ENCODE measurements at places on chromosomes 6 and 20.

DNA sequence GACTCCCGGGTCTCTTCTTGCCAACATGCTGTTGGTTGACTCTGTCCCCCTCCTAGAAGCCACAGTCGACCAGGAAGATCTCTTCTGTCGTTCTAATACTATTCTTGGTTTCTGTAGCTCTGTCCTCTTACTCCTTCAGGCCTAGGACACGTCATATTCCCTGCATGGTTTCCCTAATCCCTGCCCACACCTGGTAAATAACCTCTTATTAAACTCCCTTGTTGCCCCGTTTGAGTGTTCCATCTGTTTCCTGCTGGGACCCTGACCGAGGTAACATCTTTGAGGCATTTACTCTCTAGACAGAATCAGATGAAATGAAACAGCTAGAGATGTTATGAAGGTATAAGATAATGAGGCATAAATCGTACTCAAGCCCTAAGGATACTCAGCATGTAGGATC lies 68.1 kb downstream of the PLCB4 start:
- DNase-seq: no peak

- no peak for DNase-seq
Observed at GRCh38 chr20:35240083-35240810, 13.8 kb downstream of the MMP24 start.

DNA sequence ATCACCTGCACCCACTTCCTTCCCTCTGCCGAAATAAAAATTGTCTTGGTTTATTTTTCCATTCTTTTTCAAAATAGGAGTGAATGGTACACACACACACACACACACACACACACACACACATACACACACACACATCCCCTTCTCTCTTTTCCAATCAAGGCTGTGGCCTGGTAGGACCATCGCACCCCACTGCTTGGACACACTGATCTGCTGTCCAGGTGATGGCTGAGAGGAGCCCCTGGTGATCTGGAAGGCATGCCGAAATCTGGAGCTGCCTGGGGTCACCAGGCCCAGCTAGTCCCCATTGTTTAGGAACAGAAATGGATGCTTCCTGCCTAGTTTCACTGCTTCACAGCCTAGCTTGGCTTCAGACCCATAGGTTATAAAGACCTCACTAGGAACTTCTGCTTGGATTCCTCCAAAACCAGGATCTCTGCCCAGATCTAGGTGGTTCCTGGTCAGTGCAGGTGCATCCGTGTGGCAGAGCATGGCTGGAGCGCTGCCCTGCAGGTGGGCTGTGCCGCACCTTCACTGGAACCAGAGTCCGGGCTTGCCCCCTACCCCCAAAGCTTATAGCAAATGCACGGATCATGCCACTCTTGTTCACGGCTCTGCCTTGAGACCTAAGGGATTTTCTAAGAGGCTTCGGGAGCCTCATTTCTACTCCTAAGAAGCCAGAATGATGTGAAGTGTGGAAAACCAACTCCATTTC lies 42.9 kb upstream of the DACT2 start:
- peak; percentile 31 for DNase-seq

- no peak for DNase-seq
Observed at GRCh38 chr6:68951270-68951669, 316.2 kb downstream of the ADGRB3 start.

- no peak for DNase-seq
Observed at GRCh38 chr20:6576726-6577125, 190.8 kb upstream of the BMP2 start.

- DNase-seq: peak; percentile 75
Observed at GRCh38 chr6:1395941-1396908, 6.8 kb downstream of the FOXF2 start.

GRCh38 chr6:149698175-149698574 lies 19.7 kb downstream of the LATS1 start:
- no peak for DNase-seq

- DNase-seq: no peak
Observed at GRCh38 chr20:31581391-31581790, 23.7 kb upstream of the ID1 start.

GRCh38 chr6:107957308-107957908 lies 600 bp downstream of the SEC63 start:
- peak; percentile 97 for DNase-seq

DNA sequence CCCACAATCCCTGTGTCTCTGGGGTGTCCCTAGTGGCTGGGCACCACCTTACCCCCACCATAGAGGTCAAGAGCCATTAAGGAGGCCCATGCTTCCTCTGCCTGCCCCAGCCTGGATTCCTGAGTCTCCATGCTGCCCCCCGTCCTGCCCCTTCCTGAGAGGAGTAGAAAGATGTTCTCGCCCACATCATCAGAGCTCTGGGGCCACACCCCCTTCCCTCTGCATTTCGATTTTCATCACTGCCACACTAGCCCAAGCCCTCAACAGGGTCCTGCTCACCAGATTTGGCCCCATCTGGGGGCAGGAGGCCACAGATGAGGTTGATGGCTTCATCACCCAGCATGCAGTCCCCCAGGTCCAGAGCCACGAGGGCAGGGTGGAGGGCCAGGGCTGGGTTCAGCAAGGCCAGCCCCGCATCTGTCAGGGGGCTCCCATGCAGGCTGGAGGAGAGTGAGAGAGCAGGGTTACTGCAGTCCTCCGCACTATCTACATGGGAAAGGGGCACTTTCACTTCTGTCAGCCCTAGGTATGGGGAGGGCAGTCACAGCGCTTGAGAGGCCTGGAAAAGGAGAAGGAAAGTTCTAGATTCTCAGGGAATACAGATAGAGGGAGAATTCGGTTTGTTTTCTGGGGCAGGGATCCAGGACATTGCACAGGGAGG lies 1.5 kb downstream of the LRRC73 start:
- DNase-seq: no peak

GRCh38 chr6:140623498-140623897 lies 1249.0 kb upstream of the CITED2 start:
- DNase-seq: no peak

- no peak for DNase-seq
Observed at GRCh38 chr6:143774347-143774746, 68.8 kb upstream of the LTV1 start.

DNA sequence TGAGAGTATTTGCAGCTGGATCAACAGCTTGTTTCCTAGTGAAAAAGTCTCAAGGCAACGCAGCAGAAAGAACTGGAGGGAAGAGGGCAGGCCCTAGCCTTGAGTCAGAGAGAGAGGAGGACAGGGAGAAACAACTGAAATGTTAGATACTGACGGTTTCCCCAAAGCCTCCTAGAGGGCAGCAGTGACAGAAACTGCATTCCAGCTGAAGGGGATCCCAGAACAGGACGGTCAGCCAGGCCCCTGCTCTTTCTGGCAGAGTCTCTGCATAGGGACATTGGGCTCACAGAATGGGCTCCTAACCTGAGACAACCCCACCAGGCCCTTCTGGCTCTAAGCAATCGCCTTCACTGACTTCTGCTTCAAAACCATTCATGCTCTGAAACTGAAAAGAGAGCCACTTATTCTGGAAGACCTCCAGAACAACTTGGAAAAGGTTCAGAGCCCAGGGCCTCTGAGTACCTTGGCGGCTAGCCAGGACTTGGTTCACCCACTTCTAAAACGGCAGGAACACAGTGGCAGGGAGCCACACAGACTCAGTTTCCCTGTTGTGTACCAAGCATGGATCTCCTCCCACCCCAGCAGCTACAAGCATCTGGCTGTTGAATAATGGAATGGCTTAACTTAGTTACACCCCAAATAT lies 72.9 kb downstream of the PSMB1 start:
- DNase-seq: peak; percentile 67

DNA sequence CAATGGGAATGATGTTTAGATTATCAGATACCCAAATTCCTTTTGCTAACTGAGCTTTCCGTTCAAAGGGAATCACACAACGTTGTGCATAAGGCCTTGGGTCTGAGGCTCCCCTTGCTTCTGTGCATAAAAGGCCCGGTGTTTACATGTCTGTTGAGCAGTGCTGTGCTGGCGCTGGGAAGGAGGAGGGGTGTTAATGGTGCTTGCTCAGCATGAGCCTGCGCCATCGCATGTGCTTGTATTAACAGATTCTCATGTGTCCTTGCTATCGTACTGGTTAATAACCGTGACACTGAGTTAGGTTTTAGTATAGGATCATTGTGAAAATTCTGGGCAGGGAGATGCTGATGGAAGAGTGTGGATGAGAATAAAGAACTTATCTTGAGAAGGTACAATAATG lies 62.3 kb upstream of the TRAF3IP2 start:
- no peak for DNase-seq

- DNase-seq: no peak
Observed at GRCh38 chr6:90035047-90035723, 140.9 kb downstream of the GJA10 start.

GRCh38 chr6:70363741-70364493 lies 49.4 kb upstream of the FAM135A start:
- no peak for DNase-seq

GRCh38 chr20:53609491-53610445 lies 16.1 kb upstream of the ZNF217 start:
- DNase-seq: no peak

DNA sequence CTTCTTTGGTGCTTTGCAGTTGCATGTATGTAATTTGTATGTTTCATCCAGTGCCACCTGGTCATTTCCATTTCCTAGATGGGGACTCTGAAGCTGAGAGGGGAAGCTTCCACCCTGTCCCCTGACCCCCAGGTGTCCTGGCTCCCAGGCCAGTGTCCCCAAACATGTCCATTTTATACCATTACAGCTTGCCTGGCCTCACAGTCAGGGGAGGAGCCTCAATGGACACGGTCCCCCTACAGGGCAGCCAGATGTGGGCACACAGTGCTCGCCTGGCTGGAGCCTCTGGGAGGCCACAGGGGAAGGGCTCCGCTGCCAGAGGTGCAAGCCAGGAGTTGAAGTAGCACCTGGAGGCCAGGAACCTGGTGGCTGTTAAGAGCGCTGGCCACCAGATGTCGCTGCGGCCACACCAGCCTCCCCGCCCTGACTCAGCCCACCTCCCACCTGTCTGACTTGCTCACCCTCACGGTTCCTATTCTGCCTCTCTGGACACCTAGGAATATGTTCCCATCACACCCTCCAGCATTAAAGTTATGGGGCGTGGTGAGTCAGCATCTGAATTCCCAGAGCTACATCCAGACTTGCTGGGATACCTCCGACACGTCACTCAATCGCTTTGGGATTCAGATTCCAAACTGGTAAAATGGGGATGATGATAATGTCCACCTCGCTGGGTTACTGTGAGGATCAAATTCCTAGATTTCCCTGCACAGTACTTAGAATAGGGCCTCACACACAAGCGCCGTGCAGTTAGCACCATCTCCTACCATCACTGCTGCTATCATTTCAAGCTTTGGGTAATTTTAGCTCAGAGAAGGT lies 107.4 kb downstream of the SULF2 start:
- DNase-seq: peak; percentile 93

- no peak for DNase-seq
Observed at GRCh38 chr6:169881976-169882375, 130.6 kb downstream of the ERMARD start.

- peak; percentile 96 for DNase-seq
Observed at GRCh38 chr20:10674684-10675449, 1.1 kb upstream of the JAG1 start.

GRCh38 chr6:160041608-160042007 lies 72.7 kb downstream of the IGF2R start:
- peak; percentile 72 for DNase-seq

DNA sequence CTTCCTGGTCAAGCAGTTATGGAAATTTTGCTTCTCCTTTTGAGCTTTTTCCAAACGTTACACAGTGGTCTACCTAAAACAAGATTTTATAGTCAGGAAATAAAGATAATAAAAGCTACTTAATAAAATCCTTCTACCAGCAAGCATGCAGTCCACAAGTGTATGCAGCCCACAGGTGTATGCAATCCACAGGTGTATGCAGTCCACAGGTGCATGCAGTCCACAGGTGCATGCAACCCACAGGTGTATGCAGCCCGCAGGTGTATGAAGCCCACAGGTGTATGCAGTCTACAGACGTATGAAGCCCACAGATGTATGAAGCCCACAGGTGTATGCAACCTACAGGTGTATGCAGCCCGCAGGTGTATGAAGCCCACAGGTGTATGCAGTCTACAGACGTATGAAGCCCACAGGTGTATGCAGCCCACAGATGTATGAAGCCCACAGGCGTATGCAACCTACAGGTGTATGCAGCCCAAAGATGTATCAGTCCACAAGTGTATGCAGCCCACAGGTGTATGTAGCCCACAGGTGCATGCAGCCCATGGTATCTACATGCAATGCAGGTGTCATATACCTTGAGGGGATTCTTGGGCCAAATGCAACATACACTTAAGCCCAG lies 26.4 kb upstream of the OCSTAMP start:
- no peak for DNase-seq

DNA sequence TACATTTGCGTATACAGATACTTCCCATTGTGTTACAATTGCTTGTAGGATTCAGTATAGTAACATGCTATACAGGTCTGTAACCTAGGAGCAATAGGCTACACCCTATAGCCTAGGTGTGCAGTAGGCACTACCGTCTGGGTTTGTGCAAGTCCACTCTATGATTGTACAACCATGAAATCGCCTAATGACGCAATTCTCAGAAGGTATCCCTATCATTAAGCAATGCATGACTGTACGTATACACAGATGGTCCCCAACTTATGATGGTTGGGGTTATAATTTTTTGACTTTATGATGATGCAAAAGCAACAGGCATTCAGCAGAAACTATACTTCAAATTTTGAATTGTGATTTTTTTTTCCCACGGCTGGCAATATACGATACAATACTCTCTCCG lies 458.2 kb upstream of the NOX3 start:
- DNase-seq: no peak

GRCh38 chr6:116111552-116112528 lies 11.2 kb downstream of the NT5DC1 start:
- DNase-seq: peak; percentile 74

- no peak for DNase-seq
Observed at GRCh38 chr20:57878786-57879424, 169.1 kb upstream of the PMEPA1 start.

DNA sequence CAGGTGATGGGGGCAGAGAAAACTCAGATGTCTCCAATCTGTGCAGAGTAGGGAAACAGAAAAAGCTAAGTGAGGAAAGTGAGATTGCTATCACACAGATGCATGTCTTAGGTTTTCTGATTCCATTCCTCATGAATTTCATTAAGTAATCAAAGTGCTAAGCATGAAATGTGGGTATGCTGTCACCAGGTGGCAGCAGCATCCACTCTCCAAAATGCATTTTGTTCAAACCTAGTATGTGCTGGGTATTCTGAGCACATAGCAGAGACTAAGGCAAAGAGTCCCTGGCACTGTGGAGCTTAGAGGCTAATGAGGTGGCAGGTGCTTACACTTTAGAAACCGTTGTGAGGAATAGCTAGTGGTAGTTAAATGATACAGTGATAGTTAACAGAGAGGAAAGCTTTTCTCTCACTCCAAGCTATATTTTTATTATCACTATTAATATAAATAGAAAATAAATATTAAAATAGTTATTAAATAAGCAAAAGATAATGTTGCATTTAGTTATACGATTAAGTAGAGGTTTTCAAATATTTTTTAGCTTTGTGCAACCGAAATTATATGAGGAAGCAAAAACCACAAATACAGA lies 179.5 kb downstream of the CDH26 start:
- peak; percentile 58 for DNase-seq
